DMS79 (cell line): ENCODE measurements at places on chromosomes 16 and 17.

DNA sequence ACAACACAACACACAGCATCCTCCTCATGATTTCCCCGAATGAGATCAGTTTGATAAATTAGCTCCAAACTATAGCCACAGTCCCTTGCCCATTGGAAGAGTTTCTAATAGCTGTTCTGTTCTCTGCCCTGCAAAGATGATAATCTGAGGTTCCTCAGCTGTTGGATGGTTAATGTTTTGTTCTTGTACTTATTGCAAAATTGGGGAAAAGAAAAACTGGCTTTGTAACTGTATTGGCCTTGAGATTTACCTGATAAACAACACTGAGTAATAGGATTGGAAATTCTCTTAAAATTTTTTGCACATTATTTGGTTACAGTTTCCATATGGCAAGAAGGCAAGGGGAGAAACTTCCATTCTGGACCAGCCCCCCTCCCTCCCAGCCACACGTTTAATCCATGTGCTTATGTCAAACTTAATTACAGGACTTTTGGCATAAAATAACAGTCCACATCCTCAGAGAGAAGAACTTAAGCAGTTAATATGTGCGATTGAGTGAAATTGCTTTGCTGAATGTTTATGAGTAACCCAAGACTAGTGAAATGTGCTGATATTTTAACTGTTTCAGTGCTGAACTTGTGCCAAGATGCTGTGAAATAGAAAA, 119.1 kb upstream of the ZFHX3 start:
- no peak for DNase-seq

DNA sequence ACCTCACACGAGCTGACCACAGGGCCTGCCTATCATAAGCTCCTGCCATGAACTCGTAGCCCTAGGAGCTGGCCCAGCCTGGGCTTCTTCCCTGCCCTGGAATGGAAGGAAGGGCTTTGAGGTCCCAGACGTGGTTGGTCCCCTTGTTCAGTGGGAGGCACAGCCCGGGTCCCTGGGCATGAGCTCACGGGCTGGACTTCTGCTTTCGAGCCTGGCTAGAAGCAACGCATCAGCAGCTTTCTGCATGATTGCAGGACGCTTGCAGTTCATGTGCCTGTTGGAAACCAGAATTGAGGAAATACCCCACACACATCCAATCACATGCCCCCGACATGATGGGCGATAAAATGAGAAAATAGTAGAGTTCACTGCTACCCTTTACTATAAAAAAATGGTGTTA, 293.3 kb downstream of the MAF start:
- no peak for DNase-seq

DNA sequence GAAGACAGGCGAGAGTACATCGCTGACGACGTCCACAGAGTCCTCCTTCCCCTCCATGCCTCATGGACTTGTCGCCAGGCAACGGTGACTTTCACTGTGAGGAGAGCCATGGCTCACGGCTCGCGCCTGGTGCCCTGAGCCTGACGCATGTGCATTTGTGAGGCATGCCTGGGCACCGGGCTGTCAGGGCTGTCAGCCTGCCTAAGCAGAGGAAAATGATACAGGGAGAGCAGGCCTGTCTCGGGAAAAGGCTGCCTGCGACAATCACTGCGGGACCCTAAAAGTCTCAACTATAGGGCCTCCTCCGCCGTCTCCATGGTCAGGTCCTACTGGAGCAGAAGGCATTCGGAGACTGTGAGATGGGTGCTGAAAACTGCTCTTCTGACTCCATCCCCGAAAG, 135.5 kb upstream of the WSB1 start:
- peak; percentile 63 for DNase-seq

GRCh38 chr17:4735876-4736651, 3.6 kb upstream of the ZMYND15 start:
- DNase-seq: no peak

DNA sequence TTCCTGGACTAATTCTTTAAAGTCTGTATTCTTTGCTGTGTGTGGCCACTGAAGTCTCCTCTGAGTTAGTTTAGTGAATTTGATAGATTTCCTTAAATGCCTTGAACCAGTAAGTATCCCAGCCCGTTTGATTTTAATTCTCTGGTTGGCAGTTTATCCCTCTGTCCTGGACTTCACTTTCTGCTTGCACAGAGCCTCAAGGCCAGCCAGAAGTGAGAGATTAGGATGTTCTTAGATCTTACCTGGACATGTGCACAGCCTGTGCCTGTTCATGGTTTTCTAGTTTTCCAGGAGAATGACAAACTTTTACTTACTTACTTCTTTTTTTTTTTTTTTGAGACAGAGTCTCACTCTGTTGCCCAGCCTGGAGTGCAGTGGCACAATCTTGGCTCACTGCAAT, 10.8 kb upstream of the SLC38A7 start:
- no peak for DNase-seq

DNA sequence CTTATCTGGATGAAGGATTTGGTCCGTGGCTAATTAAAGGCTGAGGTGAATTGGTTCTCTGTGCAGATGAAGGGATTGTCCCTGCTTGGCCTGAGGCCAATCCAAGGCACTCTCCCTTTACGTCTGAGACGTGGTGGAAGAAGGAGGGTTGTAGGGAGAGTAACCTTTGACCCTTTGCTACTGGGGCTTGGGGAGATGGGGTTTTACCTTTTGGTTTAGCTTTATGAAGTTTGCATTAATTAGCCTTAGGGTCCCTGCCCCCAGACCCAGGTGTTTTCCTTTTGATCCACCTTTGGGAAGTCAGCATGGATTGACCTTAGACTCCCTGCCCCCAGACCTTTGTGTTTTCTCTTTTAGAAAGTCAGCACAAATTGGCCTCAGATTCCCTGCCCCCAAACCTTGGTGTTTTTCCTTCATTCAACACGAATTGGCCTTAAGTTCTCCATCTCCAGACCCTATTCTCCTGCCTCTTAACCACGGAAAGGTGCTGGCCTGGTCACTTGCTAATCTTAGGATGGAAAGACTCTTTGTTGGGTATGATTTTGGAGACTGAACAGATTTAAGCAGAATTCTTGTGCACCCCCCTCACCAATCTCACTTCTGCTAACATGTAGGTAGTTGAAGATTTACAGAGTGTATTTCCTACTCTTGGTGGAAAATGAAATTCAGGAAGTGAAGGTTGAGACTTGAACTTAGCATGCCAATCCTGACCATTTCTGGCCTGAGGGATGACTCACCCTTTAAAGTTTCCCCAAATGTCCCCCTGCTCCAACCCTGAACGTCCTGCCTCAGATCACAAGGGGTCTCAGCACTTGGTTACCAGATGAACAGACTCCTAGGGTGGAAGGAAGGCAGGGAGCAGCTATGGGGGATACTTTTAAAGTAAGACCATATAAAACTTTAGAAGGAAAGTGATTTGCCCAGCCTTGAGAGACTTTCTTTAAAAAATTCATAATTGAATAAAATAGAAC, 23.1 kb upstream of the MMD start:
- DNase-seq: no peak

- no peak for DNase-seq
Observed at GRCh38 chr16:79348521-79349306, 251.8 kb downstream of the MAF start.

- DNase-seq: no peak
Observed at GRCh38 chr17:76137001-76137350, 4.1 kb downstream of the FOXJ1 start.

DNA sequence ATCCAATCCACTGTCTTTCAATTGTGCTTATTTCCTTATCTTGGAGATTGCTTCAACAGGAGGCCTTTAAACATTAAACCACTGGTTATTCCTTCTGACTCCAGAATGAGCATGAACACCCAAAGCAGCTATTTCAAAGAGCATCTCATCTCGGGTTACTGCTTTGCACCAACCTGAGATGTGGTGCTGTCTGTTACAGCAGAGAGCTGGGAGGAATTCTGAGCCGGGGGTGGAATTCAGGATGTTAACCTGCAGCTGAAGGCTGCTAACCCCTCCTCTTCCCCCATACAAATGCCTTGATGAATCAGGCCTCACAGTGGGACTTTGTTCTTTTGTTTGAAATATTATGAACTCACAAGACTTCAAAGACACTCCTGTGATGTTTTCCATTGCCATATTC, 113.1 kb downstream of the SHISA9 start:
- DNase-seq: no peak

DNA sequence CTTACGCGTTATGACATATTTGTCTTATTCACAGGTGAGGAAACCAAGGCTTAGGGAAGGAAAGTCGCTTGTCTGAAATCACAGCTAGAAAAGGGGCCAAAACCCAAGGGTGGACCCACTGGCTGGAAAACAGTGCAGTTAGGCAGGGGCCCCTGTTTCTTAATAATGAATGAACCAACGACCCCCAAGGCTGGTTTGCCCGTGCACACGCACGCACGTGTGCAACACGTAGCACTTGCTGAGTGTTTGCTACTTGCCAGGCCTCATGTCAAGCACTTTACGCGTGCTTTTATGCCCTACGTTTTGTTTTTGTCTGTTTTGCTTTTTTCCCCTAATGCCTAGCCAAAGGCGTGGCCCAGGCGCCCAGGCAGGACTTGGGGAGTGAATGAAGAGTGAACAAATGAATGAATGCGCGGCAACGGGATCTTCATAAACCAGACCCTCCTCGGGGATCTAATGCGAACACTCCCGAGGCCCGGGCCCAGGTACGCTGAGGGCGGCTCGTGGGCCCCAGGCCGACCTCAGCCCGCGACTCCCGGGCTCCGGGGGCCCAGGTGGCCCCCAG, 571 bp upstream of the USP10 start:
- DNase-seq: no peak

DNA sequence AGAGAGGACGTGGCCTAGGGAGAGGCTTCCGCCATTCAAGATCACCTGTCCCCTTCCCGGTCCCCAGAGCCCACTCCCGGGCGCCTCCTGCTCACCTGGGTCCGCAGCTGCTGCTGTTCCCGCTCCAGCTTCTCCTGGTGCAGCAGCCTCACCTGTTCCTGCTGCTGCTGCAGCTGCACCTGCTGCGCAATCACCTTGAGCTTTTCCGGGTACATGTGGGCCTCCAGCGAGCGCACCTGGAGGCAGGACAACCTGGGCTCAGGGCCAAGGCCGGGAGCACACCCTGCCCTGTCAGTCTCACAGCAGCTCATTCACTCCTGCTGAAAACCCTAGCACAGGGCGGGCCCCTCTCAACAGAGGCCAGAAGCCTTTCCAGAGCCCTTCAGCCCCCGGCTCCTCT, 12.5 kb downstream of the TFAP4 start:
- peak; percentile 87 for DNase-seq

GRCh38 chr16:86324320-86324719, 186.0 kb upstream of the FOXF1 start:
- no peak for DNase-seq

- DNase-seq: no peak
Observed at GRCh38 chr17:73249700-73250099, 12.0 kb downstream of the CPSF4L start.

GRCh38 chr16:87169509-87169995, 147.6 kb downstream of the C16orf95 start:
- no peak for DNase-seq

- no peak for DNase-seq
Observed at GRCh38 chr16:66064801-66065530, 301.5 kb upstream of the CDH5 start.

GRCh38 chr17:48753794-48754499, 25.4 kb upstream of the HOXB13 start:
- no peak for DNase-seq

- no peak for DNase-seq
Observed at GRCh38 chr16:19833581-19833980, 51.1 kb downstream of the GPRC5B start.

- DNase-seq: peak; percentile 2
Observed at GRCh38 chr16:1781758-1782407, 488 bp downstream of the SPSB3 start.

DNA sequence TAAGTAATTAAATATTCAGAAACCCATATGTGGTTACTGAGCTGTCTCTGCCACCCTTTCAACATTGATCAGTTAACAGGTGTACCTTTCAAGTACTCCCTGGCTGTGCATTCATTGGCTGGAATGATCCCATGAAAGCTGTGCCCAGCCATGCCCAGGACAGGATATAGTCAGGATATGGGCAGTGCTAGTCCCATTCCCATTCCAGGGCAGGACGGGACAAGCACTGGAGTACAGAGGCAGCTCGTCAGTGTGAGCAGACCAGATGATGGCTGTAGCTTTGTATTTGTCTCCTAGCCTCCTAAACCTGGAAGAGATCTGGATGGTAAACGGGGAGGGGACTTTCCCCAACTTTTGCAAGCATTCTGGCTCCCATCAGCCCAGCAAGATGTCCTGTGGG, 22.5 kb downstream of the HEATR3 start:
- no peak for DNase-seq

- peak; percentile 21 for DNase-seq
Observed at GRCh38 chr17:37848690-37849616, 75.3 kb upstream of the TBC1D3K start.

DNA sequence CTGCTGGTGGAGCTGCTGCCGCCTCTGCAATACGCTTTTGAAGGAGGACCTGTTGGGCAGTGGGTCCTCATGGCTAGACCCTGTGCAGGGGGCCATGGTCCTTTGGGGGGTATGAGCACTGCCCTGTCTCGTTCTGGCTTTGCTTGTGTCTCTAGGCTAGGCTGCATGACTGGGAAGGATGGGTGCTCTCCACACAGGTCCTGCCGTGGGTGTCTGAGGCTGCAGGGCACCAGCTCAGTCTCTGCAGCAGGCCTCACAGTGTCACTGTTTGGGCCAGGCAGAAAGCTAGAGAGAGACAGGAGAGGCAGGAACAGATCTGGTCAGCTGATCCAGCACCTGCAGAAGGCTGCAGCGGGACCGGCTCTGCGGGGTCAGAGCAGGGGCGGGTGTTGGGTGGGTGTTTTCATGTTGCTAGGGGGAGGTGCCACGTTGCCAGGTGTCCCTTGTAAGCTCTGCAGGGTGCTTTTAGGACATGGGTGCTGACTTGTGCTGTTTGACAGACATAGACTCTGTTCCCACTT, 111.4 kb downstream of the SNX29 start:
- DNase-seq: peak; percentile 42

GRCh38 chr17:46995841-46996571, 17.0 kb upstream of the RPRML start:
- no peak for DNase-seq

DNA sequence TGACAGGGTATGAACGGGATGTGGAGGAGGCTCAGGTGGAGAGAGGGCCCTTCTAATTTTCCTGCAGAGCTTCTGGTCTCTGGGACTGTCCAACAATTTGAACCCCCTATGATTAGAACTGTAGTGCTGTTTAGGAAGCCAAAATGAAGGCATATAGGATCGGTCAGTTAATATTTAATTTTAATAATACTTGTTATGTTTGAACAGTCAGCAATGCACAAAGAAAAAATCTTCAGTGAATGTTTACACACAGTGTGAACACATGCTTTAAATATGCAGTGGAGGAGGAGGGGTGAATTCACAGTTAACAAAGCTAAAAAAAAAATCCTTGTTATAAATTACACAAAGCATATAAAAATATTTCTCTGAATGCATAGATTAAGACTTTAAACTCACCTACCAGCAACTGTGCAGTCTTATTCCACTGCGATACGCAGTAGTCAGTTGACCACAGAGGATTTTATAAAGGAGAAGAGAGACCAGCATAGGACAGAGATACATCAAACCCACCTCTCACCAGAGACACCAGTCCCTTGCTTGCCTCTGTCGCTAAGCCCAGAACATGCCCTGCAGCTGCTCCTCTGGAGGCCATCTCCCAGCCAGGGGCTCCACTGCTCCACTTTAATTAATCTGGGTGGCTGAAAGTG, 14.6 kb downstream of the ANKRD40 start:
- no peak for DNase-seq
